ENCODE measurements at places on chromosomes 4 and X. TPM values are rescaled to one million over a fixed set of nuclear protein-coding genes. Genes with fewer than 3 reads are reported as not detected.

The DAPP1 gene
- total RNA-seq, result 0.20 TPM

The FRMPD3 gene
- 0.08 TPM for total RNA-seq

The SEPTIN6 gene
- total RNA-seq, result 13.6 TPM

The PTCHD1 gene
- total RNA-seq, result 0.53 TPM

The LGI2 gene
- total RNA-seq, result 0.67 TPM

The DUSP21 gene
- not detected for total RNA-seq

The ASB5 gene
- not detected for total RNA-seq

The BRS3 gene
- total RNA-seq, result not detected

The P2RY8 gene
- 1.3 TPM for total RNA-seq

The HERC5 gene
- 0.95 TPM for total RNA-seq

The CETN2 gene
- 21.0 TPM for total RNA-seq

The FGA gene
- not detected for total RNA-seq

The TIMM17B gene
- 65.9 TPM for total RNA-seq
